ENCODE measurements at places on chromosomes 12 and 14. TPM values are rescaled to one million over a fixed set of nuclear protein-coding genes. Genes with fewer than 3 reads are reported as not detected.

Gene LUM
- 0.46 TPM for total RNA-seq

Gene ZNF385A
- total RNA-seq = 0.79 TPM

Gene TPPP2
- total RNA-seq = not detected

Gene RIPK3
- total RNA-seq = 3.9 TPM

Gene TAS2R30
- 2.2 TPM for total RNA-seq

DNA sequence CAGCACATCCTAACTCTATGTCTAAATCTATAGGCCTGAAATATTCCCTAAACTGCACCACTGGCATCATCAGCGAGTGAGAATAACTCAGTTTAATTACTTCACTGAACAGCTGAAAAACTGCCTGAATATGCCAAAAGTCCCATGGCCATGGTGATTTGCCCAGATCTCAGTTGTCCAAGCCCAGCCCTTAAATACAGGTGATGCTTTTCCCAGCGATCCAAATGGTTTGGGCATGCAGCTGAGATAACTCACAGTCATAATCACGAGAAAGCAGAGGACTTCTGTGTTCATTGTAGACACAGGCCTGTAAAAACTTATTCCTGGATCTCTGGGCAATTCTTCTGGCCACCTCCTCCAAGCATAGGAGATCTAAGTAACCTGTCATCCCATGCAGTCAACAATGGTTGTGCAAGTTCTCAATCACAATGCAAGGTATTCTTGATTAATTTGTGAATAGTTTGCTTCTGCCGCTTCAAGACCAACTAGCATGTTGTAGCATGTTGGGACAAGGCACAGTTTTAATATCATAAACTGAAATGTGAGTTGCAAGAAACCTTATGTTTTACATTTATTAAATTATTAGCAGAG lies 40.5 kb downstream of the DUSP6 start:
- no peak for DNase-seq

- no peak for DNase-seq
Measured at GRCh38 chr14:73238941-73239340, 1.6 kb downstream of the PAPLN start.

DNA sequence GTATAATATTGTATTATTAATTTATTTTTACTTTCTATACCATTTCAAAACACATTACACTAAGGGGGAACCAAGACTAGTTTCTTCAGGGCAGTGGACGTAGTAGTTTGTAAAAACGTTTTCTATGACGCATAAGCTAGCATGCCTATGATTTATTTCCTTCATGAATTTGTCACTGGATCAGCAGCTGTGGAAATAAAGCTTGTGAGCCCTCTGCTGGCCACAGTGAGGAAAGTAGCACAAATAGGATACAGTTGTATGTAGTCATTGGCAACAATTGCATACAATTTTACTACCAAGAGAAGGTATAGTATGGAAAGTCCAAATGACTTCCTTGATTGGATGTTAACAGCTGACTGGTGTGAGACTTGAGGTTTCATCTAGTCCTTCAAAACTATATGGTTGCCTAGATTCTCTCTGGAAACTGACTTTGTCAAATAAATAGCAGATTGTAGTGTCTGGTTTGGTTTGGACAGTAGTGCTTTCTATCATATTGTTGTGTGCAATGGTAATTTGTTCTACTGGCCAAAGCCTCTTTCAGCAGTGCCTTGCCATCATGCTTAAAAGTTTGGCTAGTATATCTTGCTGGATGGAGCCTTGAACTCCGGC lies 24.3 kb upstream of the PLEKHD1 start:
- peak; percentile 77 for DNase-seq

- no peak for DNase-seq
Measured at GRCh38 chr12:39440781-39441180, 2.1 kb downstream of the KIF21A start.

GRCh38 chr12:6312529-6313325 lies 2.2 kb downstream of the PLEKHG6 start:
- DNase-seq = no peak

- DNase-seq = no peak
Measured at GRCh38 chr12:479161-479560, 19.4 kb downstream of the B4GALNT3 start.

DNA sequence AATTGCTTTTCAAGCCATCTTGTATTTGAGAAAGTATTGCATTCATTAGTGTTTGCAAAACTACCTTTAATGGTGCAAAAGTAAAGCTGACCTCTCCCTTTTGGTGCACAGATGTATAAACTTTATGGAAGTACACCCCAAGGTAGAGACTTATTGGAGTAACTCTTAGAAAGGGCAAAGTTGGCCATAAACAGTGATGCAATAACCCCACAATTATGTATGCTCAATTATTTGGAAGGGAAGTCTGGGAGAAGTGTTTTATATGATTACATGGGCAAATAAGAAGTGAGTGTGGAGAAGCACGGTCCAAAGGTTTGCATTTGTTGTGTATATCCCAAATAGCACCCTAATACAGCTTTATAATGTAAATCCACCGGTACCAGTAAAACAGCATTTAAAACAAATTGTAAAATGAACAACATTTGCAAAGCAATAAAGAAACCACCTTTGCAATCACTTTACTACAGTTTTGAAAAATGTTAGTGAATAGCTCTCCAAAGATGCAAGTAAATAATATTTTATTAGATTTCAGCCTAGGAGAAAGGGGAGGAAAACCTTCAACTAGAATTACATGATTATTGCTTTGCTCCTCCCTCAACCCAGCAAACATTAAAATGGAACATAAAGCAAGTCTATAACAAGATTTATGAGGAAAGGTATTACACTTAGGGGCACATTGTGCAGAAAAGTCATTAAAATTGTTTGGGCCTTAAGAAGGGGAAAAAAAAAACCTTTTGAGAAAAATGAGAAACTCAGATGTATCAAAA lies 70.5 kb downstream of the HMGA2 start:
- no peak for DNase-seq

- DNase-seq = no peak
Measured at GRCh38 chr12:124736115-124737039, 127.3 kb downstream of the SCARB1 start.
